ENCODE measurements at places on chromosomes 4 and X.

- no peak for DNase-seq
Observed at GRCh38 chr4:17664755-17665154, 50.3 kb downstream of the MED28 start.

GRCh38 chrX:68757331-68757730 is 71.5 kb upstream of the EFNB1 start:
- DNase-seq: no peak

- DNase-seq: peak; percentile 49
Observed at GRCh38 chr4:6362896-6363295, 93.2 kb downstream of the WFS1 start.

GRCh38 chr4:1323280-1323634 is 23.8 kb upstream of the UVSSA start:
- no peak for DNase-seq

- no peak for DNase-seq
Observed at GRCh38 chr4:14155803-14156202, 528.3 kb upstream of the BOD1L1 start.

- no peak for DNase-seq
Observed at GRCh38 chr4:166202991-166203390, 330.0 kb downstream of the TLL1 start.

- DNase-seq: no peak
Observed at GRCh38 chr4:36420111-36420679, 138.8 kb downstream of the DTHD1 start.

DNA sequence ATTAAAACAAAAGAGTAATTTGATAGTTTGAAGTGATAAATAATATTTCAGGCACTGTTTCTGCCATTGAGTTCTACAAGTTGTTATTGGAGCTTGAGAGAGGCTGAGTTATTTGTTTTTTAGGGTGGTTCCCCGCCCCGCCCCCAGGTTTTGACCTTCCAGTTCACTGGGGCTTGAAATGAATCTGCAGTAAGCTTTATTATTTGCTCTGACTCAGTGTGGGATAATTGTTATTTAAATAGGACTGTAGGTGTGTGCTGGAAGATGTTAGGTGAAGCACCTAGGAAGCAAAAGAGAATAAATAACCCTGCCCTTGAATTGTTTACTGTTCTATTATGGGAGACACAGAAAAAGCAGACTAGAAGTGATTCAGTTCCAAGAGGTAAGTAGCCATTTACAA is 81.2 kb upstream of the KCNIP4 start:
- DNase-seq: no peak

DNA sequence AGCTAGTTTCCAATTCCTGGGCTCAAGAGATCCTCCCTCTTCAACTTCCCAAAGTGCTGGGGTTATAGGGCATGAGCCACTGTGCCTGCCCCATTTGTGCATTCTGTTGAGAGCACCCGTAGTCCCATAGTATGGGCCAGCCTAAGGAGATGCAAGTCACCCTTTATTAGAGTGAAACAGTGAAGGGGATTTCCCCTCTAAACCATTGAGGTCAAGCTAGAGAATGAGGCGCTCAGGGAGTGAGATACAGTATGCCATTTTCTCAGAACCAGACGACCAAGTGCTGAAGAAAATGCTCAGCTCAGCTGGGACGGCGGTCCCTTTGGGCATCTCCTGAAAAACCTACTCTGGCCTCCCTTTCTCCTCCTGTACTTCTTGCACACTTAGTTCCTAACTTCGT is 18.7 kb downstream of the RNF4 start:
- DNase-seq: peak; percentile 49

- no peak for DNase-seq
Observed at GRCh38 chrX:9690046-9690445, 75.6 kb downstream of the GPR143 start.

DNA sequence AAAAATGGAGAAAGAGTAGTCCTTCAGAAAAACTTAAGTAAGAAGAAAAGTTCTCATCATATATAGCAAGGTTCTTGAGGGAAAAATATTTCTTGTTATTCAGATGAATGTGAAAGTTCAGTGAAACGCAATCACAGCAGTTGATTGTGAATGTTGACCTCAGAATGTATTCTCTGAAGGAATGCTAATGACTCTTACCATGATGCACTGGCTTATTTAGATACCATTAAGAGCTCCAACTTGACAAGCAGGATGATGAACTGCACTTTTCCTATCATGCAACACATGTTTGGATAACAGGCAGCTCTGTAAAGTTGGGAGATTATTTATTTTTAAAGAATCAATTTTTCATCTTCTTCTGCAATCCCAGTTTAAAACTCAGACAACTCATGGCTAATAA is 115.5 kb upstream of the MYOZ2 start:
- DNase-seq: no peak

GRCh38 chrX:131032354-131033230 is 25.6 kb upstream of the ARHGAP36 start:
- no peak for DNase-seq

DNA sequence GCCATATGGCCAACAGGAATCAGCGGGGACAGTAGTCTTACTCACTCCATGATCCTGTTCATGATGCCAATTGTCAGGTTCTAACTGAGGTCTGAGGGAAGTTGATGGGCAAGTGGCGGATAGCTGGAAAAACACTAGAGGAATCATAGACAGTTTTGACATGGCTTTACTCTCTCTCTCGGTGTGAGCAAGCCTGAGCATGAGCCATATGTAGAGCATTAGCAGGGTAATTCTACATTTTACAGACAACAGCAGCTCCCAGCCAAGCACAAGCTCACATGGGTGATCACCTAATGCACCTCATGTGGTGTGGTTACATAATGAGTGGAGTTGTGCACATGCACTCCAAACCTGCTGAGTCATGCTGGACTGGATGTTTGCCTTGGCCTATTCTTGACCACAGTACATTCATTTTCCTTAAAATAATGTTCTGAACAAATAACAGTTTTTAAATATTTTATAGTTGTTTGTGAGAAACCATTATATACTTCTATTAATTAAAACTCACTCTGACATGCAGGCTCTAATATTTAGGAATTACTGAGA is 429.2 kb downstream of the GPAT3 start:
- peak; percentile 4 for DNase-seq

DNA sequence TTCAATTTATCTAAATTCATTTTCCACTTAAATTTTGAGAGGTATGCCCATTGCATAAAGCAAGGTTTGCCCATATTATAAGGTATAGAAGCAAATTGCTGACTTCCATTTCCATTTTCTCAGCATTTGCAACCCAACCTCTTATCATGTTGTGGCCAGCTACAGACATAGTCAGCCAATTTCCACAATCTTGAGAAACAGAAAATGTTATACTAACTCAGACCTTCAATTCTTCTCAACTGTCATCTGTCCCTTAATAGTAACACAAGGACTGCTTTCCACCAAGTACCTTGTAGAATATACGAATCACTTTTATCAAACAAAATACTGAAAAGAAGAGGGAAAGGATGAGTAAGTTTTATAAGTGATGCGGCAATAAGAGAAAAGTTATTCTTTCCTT is 11.2 kb upstream of the GRIA3 start:
- no peak for DNase-seq

DNA sequence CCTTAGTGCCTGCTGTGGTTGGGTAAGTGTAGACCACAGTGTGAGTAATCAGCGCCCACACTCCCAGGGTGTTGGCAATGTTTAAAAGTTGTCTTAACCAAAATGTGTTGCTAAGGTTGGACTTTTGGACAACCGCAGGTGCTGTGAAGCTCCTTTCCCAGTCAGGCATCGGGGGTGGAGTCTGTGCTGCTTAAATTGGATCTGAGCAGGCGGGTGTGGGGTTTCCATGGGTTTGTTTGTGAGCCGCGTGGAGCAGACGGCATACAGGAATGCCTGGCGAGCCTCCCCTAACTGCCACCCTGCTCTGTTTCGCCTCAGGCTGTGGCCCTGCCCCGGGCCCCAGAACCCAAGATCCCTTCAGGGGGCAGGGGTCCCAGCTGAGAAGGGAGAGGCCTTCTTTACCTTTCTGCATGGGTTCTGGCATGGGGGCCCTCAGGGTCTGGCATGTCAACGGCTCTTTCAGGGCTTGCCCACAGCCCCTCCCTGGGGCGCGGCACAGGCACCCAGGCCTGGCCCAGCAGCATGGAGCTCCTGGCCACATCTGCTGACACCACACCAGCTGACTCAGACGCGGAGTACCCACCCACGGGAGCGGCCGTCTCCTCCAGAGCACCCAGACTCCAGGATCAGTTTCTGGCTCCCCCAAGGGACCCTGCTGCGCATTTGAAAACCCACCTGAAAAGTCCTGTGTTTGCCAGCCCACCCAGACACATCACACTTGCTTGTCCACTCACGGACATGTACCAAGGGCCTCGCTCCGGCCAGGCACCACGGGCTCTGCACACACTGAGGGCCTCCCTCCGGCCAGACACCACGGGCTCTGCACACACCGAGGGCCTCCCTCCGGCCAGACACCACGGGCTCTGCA is 5.1 kb upstream of the SPON2 start:
- DNase-seq: peak; percentile 79

- no peak for DNase-seq
Observed at GRCh38 chr4:140672416-140672815, 83.8 kb downstream of the TBC1D9 start.

GRCh38 chr4:33649471-33649870 is 2594.8 kb downstream of the ARAP2 start:
- no peak for DNase-seq

GRCh38 chr4:52911684-52912294 is 49.7 kb downstream of the RASL11B start:
- DNase-seq: peak; percentile 43

- DNase-seq: no peak
Observed at GRCh38 chrX:24357106-24357505, 3.3 kb upstream of the SUPT20HL1 start.

DNA sequence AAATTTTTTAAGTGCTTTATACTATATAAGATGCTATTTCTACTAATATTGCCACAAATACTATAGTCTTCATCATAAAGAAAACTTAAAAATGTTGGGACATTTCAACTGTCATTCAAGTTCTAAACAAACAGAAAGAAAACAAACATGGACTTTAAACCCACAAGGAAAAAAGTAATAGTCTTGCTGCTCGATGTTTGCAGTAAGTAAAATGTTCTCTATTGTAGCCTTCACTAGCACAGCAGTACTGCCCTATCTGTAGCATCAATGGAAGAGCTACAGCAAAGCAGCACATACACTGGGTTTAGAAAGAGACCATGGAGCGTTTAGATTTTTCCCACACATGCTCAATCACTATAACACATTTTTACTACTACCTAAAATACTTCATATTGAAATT is 146.8 kb downstream of the KLHL13 start:
- DNase-seq: no peak

DNA sequence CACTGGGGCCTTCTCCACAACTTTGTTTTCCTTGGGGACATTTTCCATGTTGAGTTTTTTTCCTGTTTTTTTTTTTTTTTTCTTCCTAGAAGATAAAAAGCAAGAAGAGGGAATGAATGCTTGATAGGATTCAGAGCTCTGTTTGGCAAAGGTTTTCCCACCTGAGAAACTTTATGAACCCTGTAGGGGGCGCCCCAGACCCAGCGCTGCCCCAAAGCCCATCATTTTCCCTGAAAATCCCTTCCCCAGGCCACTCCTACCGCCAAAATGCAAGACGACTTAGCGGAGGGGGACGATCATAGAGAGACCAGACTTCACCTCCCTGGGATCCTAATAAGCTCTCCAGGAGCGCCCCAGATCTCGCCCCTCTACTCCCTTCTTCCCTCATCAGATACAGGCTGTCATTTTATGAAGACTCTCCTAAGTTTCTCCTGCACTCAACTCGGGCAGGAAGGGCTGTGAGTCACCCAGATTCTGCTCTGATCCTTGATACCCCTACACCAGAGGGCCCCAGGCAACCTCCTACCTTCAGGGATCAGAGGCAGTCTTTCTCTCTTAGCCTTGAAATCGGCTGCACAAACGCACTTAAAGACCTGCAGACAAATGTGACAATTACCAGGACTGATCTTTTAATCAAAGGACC is 1.4 kb downstream of the BEX5 start:
- DNase-seq: no peak

DNA sequence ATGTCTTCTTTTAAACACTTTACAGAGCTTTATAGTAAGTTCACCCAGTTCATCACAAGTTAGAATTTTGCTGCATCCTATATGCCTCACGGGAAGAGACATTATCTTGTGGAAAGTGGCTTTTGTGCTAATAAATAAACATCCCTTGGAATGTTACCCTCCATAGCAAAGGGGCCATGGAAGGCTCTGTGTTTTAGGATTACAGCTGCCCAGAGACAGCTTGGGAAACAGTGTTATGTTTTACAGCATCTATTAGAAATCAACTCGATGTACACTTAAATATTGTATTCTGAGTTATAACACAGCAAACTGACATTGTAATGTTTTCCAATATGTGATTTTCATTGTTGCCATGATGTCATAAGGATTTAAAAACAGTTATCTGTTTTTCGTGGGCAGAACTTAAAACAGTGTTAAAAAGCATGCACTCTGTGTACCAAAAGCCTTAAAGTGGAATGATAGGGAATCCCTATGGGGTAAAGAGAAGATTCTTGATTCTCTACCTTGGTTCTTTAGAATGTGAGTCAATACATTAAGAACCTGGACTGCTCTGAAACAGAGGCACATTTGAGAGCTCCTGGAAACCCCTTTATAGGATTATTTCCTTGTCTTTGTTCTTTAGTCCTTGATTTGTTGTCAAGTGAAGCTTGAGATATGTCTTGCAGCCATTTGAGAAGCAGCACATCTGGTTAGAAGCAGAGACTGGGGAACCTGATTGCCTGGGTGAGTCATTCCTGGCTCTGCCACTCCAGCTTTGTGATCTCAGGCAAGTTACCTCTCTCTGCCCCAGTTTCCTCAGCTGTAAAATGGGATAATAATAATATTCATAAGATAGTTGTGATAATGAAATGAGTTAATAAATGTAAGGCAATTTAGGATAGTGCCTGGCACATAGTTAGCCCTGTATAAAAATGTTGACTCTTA is 41.6 kb downstream of the ARHGAP10 start:
- no peak for DNase-seq

GRCh38 chr4:42302348-42302747 is 94.9 kb upstream of the SHISA3 start:
- no peak for DNase-seq
